ENCODE measurements at places on chromosomes 11 and 22.
A peak's percentile ranks its signal among the peaks of the same experiment; 100 is the strongest.

GRCh38 chr11:14312736-14313438 lies 46.1 kb downstream of the RRAS2 start:
- DNase-seq = no peak

DNA sequence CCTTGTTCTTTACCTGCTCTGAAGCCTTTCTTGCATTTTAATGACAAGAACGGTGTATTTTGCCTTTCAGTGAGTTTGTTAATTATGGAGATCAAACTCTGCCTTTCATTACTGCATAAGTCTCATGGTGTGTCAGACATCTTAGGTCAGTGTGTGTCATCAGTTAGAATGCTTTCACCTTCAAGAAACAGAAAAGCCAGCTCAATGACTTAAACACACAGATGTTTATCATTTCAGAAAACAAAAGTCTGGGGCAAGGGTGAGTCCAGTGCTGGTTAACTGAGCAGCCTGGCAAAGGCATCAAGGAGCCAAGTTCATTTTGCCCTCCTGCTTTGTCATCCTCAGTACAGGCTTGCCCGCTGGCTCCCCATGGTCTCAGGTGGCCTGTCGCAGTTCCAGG lies 54.5 kb downstream of the PACS1 start:
- no peak for DNase-seq

DNA sequence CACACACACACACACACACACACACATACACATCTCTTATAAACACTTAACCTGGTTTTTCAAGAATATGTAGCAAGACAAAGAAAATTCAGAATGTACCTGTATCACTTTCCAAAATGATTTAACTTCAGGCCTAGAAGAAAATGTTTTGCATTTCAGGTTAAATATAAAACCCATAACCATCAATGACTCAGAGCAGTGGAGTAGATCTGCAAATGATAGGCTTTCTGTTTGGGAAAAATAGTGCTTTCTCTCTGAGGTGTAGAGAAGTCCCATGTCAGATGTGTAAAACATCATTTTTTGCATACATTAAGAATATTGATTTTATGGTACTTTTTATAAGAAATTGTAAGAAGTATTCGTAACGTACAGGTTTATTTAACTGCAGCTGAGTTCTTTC lies 116.9 kb downstream of the STK33 start:
- DNase-seq = no peak

GRCh38 chr11:125201525-125202141 lies 37.1 kb downstream of the PKNOX2 start:
- DNase-seq = no peak

DNA sequence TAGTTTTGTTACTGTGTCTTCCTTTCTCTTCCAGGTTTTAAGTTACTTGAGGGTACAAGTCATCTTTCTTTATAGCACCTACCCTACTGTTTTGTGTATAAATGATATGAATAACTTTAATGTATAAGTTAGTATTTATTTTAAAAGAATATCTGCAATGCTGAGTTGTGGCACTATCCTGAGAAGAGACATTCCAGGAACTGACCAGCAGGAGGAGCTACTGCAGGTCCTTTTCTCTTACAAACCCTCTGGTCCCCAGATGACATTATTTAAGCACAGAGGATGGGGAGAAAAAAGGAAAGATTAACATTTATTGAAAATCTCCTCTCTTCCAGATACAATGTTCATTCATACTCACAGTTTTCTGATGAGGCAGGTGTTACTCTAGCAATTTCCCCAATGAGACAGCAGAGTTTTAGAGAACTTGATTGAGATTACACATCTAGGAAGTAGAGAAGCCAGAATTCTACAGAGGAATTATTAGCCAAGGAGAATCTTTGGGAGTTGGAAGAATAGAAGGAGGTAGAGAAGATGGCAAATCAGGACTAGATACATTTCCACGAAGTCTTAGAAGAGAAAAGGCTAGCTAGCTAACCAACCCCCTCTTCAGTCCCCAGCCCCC lies 541.2 kb upstream of the API5 start:
- no peak for DNase-seq

DNA sequence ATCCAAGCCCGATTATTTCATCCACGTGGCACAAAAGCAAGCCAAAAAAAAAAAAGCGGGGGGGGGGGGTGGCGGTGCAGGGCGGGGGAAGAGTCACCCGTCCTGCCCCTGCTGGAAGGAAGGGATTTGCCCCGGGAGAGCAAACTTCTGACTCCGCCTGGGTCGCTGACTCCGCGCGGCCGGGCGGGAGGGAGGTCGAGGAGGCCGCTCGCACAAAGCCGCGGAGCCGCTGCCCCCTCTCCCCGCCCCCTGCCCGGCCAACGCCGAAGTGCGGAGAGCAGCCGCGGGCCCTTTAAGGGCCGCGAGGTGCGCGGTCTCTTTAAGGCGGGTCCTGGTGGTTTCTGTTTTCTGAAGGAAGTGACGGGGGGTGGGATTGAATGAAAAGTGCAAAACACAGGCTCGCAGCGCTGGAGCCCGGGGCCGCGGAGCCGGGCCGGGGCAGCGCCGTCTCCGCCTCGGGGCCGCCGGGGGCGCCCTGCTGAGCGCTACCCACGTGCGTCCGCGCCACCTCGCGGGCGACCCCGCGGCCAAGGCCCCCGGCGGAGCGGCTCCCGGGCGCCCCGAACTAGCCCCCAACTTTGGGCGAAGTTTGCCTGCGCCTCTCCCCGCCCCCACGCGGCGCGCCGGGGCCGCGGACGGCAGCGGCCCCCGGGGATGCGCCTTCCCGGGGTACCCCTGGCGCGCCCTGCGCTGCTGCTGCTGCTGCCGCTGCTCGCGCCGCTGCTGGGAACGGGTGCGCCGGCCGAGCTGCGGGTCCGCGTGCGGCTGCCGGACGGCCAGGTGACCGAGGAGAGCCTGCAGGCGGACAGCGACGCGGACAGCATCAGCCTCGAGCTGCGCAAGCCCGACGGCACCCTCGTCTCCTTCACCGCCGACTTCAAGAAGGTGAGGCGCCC lies at the start of gene OAF:
Gene OAF, plus strand, starts transcription at position 407 of the 896 bp plus-strand sequence. Its CDS starts 248 bp downstream, at position 655.
- peak; percentile 33 for DNase-seq

- no peak for DNase-seq
These were observed at the start of gene BEST1 for GRCh38 chr11:61950035-61950547. TSS of gene BEST1 (plus strand) at chr11:61950351. CDS start at chr11:61951807, 1,456 bp downstream.

GRCh38 chr11:36574486-36574885 lies 6.7 kb downstream of the RAG1 start:
- DNase-seq = no peak

DNA sequence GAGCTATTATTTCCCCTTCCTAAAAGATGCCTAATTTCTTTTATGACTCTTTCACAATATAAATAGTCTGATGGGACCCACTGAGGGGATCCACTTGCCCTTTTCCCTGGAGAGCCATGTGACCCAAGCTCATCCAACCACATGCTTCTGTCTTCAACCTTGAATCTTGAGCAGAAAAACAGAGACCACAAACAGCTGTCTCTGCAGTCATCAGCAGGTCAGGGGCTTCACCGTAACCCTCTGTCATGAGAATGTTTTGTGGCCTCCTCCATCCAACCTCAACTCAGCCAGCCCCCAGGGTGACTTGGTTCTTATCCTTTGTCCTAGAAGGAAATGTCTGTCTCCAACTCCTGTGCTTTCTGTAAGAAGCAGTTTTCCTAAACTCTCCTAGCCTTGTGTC lies 129.6 kb upstream of the POU2AF2 start:
- no peak for DNase-seq

GRCh38 chr22:47315862-47316419 lies 553.5 kb downstream of the TBC1D22A start:
- no peak for DNase-seq

GRCh38 chr11:28107191-28107749 lies 686 bp downstream of the KIF18A start:
- no peak for DNase-seq

DNA sequence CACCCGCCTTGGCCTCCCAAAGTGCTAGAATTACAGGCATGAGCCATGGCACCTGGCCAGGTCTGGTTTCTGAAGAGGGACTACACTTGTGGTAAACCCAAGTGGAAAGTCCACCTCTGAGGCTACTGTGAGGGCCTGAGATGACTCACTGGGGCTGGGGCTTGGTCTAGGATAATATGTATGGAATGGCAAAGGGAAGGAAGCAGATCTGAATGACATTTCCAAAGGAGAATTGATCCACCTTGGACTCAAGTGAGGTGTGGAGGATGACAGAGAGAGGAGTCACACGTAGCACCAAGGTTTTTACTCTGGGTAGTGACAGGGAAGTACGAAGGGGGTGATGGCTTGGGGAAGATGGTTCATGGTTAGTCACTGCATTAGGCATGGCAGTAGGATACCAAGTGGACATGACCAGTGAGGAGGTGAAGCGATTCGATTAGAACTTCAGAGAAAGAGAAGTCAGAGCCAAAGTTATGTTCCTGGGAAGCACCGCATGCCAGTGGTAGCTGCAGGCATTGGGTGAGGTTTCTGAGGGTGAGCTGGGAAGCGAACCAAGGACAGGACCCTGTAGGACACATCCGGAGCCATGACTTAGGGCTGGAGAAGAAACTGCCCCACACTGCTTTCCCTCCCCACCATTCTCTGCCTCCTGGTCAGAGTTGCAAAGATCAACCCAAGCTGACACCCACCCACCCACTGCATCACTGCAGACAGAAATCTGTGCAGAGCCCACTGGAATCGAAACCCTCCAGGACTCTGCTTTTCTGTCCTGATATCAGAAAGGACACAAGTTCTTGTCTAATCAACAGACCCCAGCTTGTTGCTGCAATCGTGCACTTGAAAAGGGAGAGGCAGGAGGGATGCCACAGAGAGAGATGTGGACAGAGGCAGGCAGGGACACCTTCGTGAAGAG lies 13.0 kb upstream of the BCL9L start:
- no peak for DNase-seq

DNA sequence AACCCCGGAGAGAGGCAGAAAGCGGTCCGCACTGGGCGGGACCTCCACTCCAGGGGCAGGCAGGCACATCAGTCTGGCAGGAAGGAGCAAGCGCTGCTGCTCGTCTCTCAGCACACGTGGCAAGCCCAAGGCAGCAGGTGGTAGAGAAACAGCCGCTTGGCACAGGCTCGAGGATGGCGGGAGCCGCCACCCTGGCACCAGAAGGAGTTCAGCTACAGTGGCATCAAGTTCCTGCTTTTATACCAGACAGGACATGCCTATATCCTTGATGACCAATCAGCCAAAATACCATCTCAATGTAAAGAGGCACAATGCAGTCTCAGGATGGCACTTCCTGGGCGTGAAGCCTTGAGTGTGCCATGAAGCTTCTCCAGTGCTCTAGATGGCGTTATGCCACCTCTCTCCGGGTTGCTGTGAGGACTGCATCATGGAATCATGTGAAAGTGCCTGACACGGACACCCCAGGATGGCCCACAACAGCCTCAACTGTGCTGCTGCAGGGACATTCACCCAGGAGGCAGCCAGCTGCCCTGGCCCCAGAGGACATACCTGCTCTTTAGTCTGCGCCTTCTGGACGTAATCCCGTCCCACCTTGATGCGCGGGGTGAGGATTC lies 64.8 kb downstream of the APOL1 start:
- no peak for DNase-seq

- DNase-seq = no peak
These were observed 8.8 kb downstream of the MUC6 start for GRCh38 chr11:1027483-1028290.

GRCh38 chr11:128928400-128928799 lies 14.3 kb downstream of the TP53AIP1 start:
- no peak for DNase-seq

GRCh38 chr11:94546886-94547285 lies 3.2 kb downstream of the FUT4 start:
- DNase-seq = no peak

- DNase-seq = no peak
These were observed 991 bp upstream of the OSM start for GRCh38 chr22:30267382-30268302.

DNA sequence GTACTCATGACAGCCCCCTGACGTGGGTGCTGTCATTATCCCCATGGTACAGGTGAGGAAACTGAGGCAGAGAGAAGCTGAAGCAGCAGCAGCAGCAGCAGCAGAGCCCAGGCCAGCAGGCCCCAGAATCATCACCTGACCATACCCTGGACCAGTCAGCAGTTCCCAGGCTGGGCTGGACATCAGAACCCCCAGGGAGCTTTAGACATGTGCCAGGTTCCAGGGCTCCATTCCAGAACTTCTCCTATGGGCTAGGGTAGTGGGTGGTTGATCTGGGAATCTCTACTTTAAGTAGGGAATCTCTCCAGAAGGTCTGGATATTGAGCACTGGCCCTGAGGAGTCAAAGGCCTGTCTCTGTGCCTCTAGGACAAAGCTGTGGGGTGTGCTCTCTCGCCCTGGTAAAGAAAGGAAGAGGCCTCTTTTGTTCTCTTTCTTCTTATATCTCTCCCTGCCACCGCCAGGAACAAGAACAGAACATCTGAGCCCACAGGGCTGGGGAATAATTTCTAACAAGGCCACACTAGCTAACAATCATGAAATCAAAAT lies 26.6 kb downstream of the MAFF start:
- DNase-seq = no peak

- no peak for DNase-seq
These were observed 41.9 kb downstream of the MICAL2 start for GRCh38 chr11:12152321-12152720.

- DNase-seq = no peak
These were observed 2.4 kb downstream of the GAS2L1 start for GRCh38 chr22:29308791-29309262.

GRCh38 chr11:34850334-34850733 lies 65.8 kb downstream of the APIP start:
- DNase-seq = no peak

GRCh38 chr22:36022162-36022561 lies 6.5 kb downstream of the RBFOX2 start:
- DNase-seq = no peak

DNA sequence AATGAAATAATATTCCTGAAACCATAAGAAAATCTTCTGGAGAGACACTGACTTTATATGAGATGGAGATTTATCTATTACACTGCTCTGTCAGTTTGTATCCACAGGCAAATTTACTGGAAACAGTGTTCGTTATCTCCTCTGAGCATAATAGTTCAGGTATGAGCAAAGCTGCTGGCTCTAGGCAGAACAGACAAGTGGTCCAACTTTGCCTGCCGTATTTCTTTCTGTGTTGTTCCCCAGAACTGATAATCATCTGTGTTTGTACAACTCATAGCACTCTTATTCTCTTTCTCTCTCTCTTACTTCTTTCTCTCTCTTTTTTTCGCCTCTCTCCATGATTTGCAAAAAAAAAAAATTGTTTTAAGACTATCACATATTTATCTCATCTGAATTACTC lies 623.8 kb upstream of the CHORDC1 start:
- DNase-seq = no peak

DNA sequence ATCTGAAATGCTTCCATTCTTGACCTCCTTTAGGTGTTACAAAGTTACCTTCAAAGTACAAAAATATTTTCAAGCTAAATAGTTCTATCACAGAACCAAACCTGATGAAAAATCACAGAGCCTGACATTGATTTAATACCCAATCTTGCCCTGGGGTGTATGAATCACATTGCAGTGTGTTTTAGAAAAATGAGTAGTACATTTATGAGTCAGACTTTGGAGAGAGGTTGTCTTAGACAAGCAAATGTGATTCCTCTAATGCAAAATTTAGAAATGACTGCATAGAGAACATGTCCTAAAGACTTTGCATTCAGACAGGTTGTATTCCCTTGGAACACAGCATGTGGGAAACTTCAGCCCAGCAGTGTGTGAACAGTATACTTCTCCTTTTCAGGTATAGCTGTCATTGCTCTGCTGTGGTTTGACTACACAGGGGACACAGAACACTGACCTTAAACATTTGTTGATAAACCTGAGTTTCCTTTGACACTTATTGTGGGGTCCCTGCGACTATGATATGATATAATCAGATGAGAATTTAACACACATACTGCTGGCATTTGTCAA lies 972.1 kb downstream of the JRKL start:
- no peak for DNase-seq

GRCh38 chr22:48561676-48562075 lies 1266.0 kb downstream of the BRD1 start:
- no peak for DNase-seq

Data from stimulated activated CD4-positive, alpha-beta T cell treated with anti-CD3 and anti-CD28 coated beads, Interleukin-1b, Interleukin-23, amount 100 ng/mL, for 24 hours (primary cell).